ENCODE measurements at places on chromosomes 5 and 9.

- no peak for DNase-seq
These were observed 28.8 kb downstream of the ANXA6 start for GRCh38 chr5:151128817-151129216.

- DNase-seq: no peak
These were observed 216.1 kb upstream of the RASA1 start for GRCh38 chr5:87051502-87052113.

- no peak for DNase-seq
These were observed 38.7 kb downstream of the SLC28A3 start for GRCh38 chr9:84301851-84302250.

GRCh38 chr9:90919883-90920282, 118.3 kb downstream of the SYK start:
- DNase-seq: no peak

- no peak for DNase-seq
These were observed 513.9 kb downstream of the ZNF608 start for GRCh38 chr5:124232515-124232914.

DNA sequence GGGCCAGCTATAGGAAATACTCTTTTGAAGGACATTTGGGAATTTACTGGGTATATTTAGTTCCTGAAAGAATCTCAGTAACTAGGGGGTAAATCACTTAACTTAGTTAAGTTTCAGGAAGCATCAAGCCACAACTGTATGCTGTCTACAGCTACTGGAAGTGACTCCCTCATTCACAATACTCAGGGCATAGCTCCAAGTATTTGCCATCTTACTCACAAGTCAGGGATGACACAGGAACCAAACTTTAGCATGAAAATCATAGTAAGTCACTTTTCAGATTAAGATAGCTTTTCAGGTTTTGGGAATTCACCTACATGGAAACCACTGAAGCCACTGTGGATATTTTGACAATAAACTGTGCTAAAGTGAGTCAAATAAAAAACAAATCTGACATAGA, 242.4 kb upstream of the ATP10B start:
- no peak for DNase-seq

DNA sequence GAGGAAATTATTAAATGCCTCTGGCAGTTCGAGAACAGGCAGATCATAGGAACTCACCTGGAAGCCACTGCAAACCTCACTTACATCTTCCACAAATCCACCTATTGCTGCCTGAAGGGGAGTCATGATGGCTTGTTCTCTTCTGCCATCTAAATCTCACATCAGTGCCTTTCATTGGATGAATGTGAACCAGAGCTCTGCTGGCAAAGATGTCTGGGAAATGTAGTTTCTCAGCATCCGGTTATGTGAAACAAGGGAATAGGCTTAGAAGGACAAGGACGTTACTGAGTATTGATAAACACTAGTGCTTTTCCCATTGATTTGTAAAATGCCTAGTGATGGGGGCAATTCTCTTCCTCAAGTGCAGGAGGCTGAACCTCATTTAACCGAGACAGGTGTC, 483.3 kb downstream of the ARHGEF28 start:
- no peak for DNase-seq

DNA sequence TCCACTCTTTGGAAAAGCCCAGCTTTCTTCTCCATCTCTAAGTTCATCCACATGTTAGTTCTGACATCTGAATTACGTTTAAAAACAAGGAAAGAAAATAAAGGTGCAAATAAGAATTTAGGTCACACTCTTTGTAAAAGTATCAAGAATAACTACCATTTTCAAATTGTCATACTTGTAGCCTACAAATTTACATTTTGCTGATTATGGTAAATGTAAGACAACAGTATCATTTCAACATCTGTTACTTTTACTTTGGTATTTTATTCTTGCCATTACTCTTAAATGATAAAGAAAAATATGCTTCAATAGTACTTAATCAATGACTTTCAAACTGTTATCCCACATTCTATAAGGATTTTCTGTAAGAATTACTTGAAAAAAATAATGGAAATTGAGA, 9.8 kb upstream of the PURA start:
- no peak for DNase-seq

- no peak for DNase-seq
These were observed 56.3 kb downstream of the ERBIN start for GRCh38 chr5:65982635-65983034.

- DNase-seq: peak; percentile 49
These were observed 12.4 kb downstream of the CBY3 start for GRCh38 chr5:179668391-179668790.

- no peak for DNase-seq
These were observed 47.0 kb downstream of the SCAMP1 start for GRCh38 chr5:78407458-78407857.

DNA sequence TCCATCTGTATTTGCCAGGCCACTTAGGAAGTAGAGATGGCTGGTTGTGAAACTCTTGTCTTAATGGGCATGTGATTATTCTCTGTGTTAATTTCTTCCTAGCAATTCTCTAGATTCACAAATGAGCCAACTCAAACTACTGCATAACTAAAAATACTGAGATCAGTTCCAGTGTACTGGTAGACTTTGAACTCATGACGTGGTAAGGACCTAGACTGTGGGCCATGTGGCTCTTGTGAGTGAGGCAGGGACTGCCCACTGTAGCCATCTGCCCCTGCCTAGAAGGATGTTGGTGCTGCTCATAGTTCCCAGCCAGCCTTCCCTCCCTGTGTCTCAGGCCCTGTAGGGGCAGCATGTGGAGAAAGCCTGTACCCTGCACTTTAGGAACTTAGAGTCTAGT, 47.4 kb downstream of the CYSTM1 start:
- DNase-seq: no peak

- DNase-seq: peak; percentile 21
These were observed 194.6 kb downstream of the OLFM1 start for GRCh38 chr9:135281791-135282737.

GRCh38 chr5:100832252-100833230, 70.5 kb downstream of the ST8SIA4 start:
- no peak for DNase-seq

- DNase-seq: no peak
These were observed 165.9 kb upstream of the OTULINL start for GRCh38 chr5:14415698-14416074.

DNA sequence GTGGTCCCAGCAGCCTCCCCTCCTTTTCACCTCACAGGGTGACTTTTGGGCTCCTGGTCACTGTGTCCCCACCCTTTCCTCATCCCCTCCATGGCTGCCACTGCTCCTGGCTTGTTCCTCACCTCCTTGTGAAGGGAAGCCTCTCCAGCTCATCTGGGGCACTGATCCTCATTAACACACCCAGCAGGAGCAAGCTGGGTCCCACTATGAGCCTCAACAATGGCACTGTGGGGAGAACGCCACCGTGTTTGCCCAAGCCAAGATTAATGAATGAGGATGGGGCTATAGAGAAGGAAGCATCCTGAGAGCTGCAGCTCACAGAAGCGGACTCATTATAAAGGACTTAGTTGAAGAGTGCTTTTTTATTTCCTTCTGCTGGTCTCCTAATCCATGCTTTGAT, 118.4 kb downstream of the MARCHF11 start:
- DNase-seq: no peak

GRCh38 chr9:116162241-116162781, 8.7 kb downstream of the PAPPA start:
- no peak for DNase-seq

- DNase-seq: no peak
These were observed 94.5 kb downstream of the LMNB1 start for GRCh38 chr5:126871441-126871840.

GRCh38 chr9:112411626-112412027, 31.7 kb downstream of the HSDL2 start:
- no peak for DNase-seq

DNA sequence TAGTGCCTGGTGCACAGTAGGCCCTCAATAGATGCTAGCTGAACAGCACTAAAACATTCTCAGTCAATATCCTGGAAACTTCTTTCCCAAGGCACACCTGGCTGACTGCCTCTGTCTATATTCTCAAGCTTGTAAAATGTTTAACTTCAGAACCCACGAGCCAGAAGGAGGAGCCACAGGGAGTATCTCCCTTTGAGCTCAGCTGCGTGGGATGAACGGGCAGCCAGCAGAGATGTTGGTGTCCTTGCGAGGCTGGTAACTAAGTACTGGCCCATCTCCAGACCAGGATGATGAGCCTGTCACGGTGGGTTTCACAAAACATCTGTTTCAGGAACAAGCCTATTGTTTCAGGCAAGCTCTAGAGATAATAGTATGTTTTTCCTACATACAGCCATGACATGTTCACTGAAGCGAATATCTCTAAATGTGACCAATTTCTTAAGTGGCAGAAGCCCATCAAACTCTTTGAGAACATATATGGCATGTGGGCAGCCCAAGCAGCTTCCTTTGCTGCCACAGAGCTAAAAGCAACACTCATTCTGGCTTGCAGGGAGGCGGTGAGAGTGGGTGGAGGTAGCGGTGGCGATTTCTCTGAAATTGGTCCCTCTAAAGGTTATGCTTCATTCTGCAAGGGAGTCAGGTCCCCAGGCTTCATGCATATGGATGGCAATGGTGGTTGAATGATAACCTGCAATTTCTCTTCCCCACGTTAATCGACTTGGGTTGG, 206.2 kb downstream of the TTLL11 start:
- DNase-seq: no peak

DNA sequence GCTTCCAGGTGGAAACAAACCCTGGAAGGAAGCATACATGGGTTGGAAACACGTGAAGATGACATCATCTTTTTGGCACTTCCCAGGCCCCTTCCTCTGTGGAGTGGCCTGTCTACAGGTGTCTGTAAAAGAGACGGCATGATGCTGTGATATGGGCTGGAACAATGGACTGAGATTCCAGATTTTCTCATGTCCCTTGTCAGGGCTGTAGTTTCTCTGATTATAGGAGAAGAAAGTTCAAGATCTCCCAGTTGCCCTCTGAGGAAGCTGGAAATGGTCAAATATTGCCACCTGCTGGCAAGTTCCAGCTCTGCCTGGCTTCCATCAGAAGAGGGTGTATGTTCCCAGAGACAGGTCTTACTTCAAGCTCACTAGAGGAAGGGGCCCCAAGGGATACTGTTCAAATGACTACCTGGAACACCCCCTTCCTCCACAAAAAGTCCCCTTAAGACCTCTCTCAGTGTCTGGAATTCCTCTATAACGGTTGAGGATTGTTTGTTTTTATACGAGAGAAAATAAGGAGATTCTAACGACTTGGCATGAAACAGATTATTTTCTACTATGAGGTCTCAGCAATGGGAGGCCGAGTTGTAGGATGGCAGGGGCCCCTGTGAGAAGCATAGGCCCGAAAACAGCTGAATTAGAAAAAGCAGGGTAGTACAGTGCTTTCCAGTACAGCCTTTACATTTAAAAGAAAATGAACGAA, 7.3 kb upstream of the ANXA6 start:
- peak; percentile 83 for DNase-seq

- no peak for DNase-seq
These were observed 177.1 kb downstream of the PIK3R1 start for GRCh38 chr5:68392617-68393016.

GRCh38 chr5:129099184-129099569, 4.6 kb downstream of the ISOC1 start:
- no peak for DNase-seq

DNA sequence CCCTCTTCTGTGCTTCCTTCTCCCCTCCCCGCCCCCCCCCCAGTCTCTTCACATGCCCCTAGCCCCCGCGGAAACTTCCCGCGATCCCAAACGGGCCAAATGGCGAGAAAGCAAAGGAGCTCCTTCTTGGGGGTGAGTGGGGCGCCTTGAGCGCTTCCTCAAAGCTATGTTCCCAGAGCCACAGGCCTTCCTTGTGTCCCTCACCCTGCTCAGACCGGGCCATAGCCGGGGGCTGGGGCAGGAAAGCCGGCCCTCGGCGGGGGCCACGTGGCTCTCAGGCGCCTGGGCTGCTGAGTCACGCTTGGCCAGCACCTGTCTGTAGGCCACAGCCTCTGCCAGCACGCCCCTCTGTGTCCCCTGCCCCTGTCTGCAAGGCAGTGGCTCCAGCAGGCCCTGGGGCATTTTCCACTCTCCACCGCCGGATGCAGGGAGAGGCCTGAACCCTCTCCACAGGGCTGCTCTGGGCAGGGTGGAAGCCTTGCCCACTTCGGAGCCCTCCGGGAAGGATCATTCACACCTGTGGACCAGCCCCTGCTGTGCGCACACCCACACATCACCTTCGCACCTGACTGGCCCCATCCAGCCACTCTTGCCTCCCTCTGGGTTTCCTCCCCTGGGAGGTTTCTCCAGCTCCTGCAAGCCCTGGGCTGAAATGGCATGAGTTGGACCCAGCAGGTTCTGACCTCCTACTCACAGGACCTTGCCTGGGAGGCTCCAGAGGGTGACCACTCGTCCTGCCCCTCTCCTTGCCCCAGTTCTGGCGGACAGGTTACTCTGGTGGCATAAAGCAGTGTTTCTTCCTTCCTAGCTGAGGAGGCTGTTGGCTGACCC, 1.2 kb upstream of the SQSTM1 start:
- DNase-seq: peak; percentile 53

- DNase-seq: no peak
These were observed 43.2 kb upstream of the FOXE1 start for GRCh38 chr9:97809666-97810344.

DNA sequence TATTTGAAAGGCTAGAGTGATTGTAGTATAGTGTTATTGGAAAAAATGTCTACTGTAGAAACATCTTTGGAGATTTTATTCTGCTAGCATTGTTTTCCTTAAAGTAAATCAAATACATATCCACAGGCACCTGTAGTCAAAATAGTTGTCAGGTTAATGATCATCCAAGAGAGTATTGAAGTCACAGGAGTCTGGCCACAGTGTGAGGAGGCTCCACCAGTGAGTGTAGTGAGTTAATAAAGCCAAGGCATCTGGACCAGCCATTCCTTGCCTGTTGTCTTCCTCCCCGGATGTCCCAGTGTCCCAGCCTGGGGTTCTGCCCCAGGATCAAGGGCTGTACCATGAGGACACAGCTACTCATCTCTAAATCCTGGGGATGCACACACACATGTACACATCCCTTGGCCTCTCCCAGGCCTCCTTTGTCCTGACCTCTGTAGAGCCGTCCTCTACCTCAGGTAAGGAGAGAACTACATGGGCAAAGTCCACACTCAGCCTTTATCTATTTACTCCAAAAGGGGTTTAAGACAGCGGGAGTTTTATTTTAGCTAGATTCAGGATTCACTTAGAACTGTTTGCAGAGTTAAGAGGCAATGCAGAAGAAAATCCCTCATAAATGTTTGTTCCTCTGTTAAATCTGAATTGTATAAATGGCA, 3.7 kb downstream of the PIK3R1 start:
- no peak for DNase-seq

GRCh38 chr5:159971038-159971437, 37.9 kb upstream of the TTC1 start:
- no peak for DNase-seq

DNA sequence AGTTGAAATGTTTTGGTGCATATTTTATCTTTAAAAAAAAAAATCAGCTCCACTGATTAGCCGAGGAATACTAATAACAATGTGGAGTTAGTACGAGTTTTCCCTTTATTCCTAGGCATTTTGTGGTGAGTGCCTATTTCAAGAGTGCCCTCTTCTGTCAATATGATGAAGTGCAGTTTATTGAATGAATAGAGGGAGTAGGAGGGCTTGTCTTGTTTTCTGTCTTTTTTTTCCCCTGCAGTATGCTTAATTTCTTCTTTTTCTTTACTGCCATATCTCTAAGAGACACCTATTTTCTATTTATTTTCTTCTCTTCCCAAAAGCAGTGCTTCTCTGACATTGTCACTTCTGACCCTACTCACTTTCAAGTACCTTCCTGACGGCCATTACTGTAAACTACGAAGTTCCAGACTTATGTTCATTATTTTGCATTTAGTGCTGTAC, 169.6 kb upstream of the PITX1 start:
- DNase-seq: no peak

GRCh38 chr5:133199417-133200178, 147.8 kb downstream of the HSPA4 start:
- no peak for DNase-seq

Measured in activated T-cell treated with anti-CD3 and anti-CD28 coated beads, Interleukin-2, amount 50 U/mL, for 1 hour (primary cell).